ENCODE measurements at places on chromosomes 5 and 9.

DNA sequence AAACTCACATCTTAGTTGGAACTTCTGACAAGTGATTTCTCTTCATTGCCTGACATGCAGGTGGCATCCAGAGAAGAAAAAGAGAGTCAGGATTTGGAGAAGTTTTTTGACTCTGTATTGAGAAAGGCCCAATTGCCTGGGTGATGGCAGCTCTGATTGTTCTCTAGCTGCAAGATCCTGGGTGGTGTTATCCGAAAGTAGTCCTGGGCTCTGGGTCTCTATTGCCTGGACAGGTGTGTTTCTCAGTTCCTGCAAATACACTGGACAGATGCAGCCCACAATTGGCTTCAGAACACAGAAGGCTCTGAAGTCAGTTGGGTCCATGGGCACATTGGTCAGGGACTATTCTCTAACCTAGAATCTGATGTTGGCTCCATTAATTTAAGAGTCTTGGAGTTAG is 67.4 kb downstream of the RGS3 start:
- no peak for DNase-seq

DNA sequence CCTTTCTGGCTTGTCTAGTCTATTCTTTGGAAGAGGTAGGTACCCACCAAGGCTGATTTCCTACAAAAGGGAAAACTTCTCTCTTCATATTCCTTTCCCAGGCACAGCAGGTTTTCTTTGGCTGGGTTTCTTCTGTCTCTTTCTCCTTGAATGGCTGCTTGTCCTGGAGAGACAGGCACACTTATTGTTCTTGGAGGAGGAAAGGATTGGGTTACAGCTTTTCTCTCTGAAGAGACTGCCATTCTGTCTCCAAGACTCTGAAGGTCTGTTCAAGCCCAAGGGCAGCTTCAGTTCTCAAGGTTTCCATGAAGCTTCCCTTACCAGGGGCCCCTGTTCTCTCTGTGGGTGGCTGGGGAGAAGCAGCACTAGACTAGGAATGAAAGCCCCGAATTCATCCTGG is 33.9 kb downstream of the ACTBL2 start:
- DNase-seq, result peak; percentile 8

DNA sequence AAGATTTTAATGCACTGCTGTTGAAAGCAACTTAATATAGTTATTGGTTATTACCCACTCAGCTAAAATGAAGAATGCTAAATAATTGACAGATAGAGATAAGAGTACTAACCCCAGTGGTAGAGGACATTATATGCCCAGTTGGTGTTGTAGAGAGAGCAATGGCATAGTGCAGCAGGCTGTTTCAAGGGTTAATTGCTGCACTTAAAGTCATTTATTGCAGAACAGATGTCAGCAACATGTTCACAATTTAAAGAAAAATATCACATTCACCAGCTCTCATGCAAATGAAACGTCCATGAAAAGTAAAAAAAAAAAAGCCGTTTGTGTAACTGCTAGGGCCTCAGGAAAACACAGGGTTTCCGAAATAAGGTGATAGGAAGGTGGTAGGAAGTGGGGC is 254.6 kb downstream of the MTRR start:
- no peak for DNase-seq

DNA sequence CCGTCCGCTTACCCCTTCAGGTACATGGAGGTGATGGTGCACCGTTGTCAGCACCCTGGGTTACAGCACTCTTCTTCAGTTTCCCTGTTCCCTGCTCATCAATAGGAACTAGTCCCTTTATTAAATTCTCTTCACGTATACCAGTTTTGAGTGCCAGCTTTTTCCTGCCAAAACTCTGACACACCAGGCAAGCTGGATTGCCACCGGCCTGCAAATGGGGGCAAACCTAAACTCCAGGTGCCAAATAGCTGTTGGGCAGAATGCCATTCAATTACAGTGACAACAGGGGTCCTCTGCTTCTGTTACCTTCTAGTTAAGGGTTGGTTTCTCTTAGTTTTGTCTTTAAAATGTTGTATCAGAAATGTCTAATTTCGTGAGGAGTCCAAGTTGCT is 400.4 kb downstream of the OSTF1 start:
- no peak for DNase-seq

DNA sequence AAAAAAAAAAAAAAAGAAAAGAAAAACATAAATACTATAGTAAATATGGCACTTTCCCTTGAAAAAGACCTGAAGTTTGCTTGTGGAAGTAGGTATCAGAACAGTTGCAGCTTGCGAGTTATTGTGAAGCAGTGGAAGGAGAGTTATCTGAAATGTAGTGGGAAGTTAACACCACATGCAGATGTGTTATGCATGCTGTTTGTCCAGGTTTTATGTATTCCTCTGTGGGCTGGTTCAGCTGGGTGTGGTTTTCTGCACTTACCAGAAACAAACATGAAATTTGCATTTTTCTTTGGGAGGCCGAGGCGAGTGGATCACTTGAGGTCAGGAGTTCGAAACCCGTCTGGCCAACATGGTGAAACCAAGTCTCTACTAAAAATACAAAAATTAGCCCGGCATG is 42.1 kb upstream of the CTNNA1 start:
- no peak for DNase-seq

- DNase-seq, result no peak
These were observed 10.2 kb upstream of the TIFAB start for GRCh38 chr5:135462304-135462703.

DNA sequence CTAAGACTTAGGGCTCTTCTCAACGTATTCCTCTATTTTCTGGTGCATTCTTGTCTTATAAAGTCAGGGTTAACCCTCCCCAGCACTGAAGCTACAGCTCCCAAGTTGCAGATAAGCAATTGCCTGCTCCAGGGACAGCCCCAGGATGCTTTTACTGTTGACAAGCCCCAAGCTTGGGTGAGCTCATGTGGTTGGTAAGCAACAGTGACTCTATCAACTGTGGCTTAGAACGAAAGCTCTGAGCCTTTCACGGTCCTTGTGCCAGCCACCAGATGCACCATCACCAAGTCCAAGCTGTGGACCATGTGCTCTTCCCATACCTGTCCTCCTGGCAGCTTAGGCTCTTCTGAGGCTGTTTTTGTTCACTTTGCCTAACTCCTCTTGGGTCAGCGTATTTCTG is 13.5 kb downstream of the ADRB2 start:
- no peak for DNase-seq

GRCh38 chr5:74587890-74588289 is 52.6 kb downstream of the ENC1 start:
- no peak for DNase-seq

DNA sequence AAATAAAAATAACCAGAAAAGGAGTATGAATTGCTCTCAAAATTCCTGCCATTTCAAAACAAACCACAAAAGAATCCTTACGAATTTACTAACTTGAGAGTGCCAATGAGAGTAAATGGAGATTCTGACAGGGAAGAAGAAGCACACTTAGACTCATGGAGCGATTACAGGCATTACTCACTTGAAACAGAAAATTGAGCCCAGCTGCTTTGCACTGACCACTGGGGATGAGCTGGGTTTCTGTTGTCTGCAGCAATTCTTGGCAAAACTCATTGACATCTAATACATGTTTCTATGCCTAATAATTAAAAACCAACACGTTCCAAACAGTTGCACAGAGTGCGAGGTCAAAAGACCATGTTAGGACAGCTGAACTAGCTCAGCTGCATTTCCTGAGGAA is 731.6 kb downstream of the DNAH5 start:
- no peak for DNase-seq

- DNase-seq, result no peak
These were observed 215.3 kb downstream of the PRELID2 start for GRCh38 chr5:145619806-145620310.

GRCh38 chr9:123378025-123378424 is 22.0 kb downstream of the CRB2 start:
- no peak for DNase-seq

DNA sequence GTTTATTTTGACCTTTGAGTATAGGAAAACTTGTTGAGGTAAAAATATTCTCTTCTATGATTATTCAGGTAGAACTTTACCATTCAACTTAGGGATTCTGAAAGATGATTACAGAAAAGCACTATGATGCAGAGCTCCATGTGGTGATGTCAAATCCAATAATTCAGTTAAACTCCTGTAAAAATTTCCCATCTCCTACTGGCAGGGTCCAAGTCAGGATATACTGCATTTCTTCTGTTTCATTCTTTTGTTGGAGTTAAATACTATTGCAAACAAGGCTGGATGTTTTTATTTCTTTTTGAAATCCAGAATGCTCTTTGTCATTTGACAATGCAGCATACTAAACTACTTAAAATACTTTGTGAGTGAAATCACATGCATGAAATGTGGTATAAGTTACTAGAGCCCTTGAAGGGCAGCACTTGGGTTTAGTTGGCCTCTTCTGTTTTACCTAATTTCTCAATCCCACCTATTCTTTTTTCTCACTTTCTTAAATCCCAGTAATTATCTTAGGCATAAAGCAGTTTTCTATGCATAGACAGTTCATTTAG is 204.5 kb downstream of the FBXL7 start:
- DNase-seq, result no peak

- peak; percentile 43 for DNase-seq
These were observed 36.1 kb upstream of the OSMR start for GRCh38 chr5:38809388-38810359.

GRCh38 chr5:133398646-133399101 is 213.7 kb downstream of the FSTL4 start:
- no peak for DNase-seq
